ENCODE measurements at places on chromosomes 5 and 9. TPM values are rescaled to one million over a fixed set of nuclear protein-coding genes. Genes with fewer than 3 reads are reported as not detected.

The PCSK1 gene
- not detected for total RNA-seq

The FOXD4L3 gene
- total RNA-seq: not detected

The CSF1R gene
- 0.89 TPM for total RNA-seq

The SLC46A2 gene
- total RNA-seq: not detected

The C5orf63 gene
- total RNA-seq: 1.5 TPM

The PCA3 gene
- not detected for total RNA-seq

The CA9 gene
- 8.1 TPM for total RNA-seq

The ABLIM3 gene
- total RNA-seq: 4.2 TPM

The PCDHGA1 gene
- total RNA-seq: 0.69 TPM

The FRMPD1 gene
- total RNA-seq: under 0.01 TPM

The IL17B gene
- 0.59 TPM for total RNA-seq

The TMOD1 gene
- not detected for total RNA-seq

The AFAP1L1 gene
- 3.4 TPM for total RNA-seq

The GGTA1 gene
- not detected for total RNA-seq

The PCDH1 gene
- total RNA-seq: 0.60 TPM

The UBE2QL1 gene
- under 0.01 TPM for total RNA-seq

The STKLD1 gene
- total RNA-seq: 0.59 TPM

The DOK3 gene
- total RNA-seq: 8.4 TPM

The NEUROG1 gene
- not detected for total RNA-seq

The ORM2 gene
- not detected for total RNA-seq

The GMCL2 gene
- total RNA-seq: not detected

The EIF4E1B gene
- not detected for total RNA-seq

The GPX3 gene
- 1.2 TPM for total RNA-seq

The CDH18 gene
- 2.7 TPM for total RNA-seq

The PGM5 gene
- total RNA-seq: 3.0 TPM

The STK32A gene
- total RNA-seq: 3.0 TPM

The BTNL3 gene
- not detected for total RNA-seq

The PCDHA9 gene
- under 0.01 TPM for total RNA-seq

The FBP2 gene
- not detected for total RNA-seq

All from smooth muscle cell of the umbilical artery (primary cell).